ENCODE measurements at places on chromosomes 4 and X.

DNA sequence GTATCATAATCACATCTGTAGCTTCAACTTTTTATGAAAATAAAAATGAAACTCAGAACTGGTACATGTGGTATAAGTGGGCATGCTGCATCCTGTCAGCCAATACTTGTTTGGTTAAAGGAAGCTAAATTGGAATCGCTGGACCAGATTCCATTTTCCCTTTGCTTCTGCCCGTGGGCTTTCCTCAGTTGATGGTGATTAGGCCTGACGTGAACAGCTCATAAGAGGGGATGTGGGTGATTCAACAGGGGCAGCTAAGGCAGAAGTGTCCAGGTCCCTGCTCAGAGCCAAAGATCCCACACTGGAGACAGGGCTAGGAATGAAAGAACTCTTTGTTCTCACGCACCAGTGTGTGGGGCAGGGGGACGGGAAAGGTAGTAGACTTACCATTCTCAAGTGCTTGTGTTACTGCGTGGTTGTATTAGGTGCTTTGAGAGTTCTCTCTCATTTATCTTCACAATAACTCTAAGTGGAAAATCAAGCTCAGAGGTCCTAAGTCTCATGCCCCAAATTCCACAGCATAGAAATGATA, 63.2 kb upstream of the GUCY1A1 start:
- no peak for DNase-seq

DNA sequence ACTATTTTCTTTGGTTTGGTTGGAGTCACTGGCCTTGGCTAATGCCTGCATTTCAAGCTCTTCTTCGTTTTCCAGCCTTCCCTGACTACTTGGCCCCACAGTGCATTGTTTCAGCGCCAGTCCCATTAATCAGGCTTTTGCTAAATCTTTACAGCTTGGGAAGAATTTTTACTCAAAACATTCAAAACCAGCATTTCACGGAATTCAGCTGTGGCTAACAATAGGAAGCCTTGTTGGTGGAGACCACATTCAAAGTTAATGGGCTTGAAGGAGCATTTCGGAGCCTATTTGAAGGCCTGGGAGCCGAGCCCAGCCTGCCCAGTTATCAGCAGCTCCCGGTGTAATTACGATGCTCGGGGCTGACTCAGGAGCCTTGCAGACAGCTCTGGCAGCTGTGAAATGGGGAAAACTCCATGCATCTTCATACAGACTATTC, 30.8 kb upstream of the VCX2 start:
- no peak for DNase-seq

- no peak for DNase-seq
Observed at GRCh38 chr4:104811727-104812126, 317.0 kb upstream of the CXXC4 start.

DNA sequence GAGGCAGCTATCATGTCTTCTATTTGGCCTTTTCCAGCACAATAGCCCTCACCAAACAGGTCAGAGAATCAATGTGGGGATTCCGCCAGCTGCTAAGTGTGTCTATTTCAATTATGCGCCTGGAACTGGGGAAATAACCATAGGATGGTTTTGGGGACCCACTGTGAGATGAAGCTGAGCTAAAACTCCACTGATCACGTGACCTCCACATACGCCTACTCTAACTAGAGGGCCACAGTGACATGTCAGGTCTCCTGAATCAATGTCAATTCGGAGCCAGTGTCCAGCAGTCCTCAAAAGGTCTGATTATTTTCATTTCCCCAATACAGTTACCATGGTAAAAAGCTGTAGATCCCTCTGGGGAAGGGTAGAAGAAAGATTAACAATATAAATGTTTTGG, 10.2 kb upstream of the BANK1 start:
- no peak for DNase-seq

- no peak for DNase-seq
Observed at GRCh38 chrX:13654116-13654515, 1.2 kb downstream of the TCEANC start.

GRCh38 chrX:32597777-32598176, 613.6 kb downstream of the DMD start:
- DNase-seq, result no peak

- DNase-seq, result peak; percentile 7
Observed at GRCh38 chrX:8067754-8068462, 103.2 kb downstream of the VCX2 start.

DNA sequence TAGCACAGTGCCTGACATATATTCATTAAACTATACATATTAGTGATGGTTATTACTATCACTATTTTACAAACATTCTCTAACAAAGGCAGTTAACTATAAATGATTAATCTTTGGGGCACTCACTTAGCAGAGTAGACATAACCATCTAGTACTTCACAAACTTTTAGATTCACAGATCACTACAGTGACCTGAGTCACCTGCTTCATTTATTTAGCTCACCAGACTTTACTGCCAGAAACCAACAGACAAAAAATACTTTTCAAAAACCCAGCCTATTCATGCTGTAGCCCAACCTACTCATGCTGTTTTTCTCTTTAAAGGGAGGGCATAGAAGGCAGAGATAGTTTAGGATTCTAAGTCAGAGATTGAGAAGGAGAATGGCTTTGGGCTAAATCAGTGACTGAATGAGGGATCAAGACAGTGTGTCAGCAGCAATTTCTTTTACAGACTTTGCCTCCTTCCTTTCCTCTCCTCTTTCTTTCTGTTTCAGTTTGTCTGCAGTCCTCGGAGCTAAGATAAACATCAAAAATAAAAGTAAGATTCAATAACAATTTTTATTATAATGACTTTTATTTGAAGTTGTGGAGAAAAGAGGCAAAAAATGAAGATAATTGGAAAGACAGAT, 34.7 kb upstream of the PDE5A start:
- DNase-seq, result no peak

- DNase-seq, result no peak
Observed at GRCh38 chr4:145760961-145761929, 81.3 kb downstream of the C4orf51 start.

GRCh38 chr4:52612341-52612740, 46.8 kb downstream of the USP46 start:
- DNase-seq, result no peak

- no peak for DNase-seq
Observed at GRCh38 chrX:150543230-150544155, 24.9 kb upstream of the MTM1 start.

- no peak for DNase-seq
Observed at GRCh38 chr4:600166-600565, 24.1 kb upstream of the TMEM271 start.

DNA sequence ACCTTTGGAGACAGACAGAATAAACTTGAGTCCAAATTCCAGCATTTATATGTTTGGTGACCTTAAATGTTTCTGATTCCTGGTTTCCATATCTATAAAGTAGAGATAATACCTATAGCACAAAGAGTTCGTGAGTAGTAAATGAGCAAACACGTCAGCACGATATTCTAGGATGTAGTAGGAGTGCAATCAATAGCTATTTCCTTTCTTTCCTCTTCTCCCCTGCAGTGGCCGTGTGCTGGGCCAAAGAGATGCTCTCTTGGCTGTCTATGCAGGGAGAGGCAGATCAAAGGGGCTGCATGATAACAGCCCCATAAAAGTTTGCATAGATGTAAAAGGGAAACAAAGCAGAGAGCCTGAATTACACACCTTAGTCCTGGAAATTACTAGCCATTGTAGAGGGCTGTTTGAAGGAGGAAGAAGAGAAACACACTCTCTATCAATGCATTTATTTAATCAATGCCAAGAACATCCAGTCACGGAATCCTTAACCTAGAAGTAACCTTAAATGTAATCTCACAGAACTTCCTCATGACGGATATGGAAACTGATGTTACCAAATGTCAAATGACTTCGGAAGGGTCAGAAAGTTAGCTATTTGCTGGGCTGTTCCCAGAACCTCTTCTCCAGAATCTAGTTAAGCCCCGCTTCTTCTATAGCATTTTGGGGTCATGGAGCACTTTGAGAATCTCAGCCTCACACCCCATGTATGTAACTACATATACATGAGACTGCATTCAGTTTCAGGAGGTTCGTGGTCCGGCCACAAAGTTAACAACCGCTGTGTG, 35.5 kb upstream of the PLAC8 start:
- no peak for DNase-seq

DNA sequence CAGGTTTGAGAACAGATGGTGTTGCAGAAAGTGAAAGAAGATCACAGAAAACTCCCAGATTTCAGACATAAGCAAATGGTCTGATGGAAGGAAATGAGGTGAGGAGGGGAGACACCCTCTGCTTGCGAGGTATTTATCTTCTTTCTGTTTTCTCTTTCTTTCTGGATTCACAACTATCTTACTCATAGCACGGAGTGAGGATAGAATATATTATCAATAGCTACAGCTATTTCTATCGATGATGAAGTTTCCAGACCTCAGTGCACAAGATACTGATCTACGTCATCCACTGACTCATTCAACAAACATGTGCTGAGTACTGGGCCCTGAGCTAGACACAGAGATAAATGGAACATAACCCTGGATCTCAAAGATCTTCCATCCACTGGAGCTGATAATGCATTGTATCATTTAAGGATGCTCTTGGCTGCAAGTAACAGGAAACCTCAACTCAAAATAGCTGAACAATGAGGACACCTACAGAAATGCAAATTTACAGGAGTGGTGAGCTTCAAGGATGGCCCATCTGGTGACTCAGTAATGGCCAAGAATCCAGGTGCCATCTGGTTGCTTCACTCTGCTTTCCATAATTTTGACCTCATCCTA, 21.2 kb downstream of the SLC2A9 start:
- no peak for DNase-seq

- DNase-seq, result no peak
Observed at GRCh38 chr4:57668621-57669020, 558.4 kb upstream of the IGFBP7 start.

DNA sequence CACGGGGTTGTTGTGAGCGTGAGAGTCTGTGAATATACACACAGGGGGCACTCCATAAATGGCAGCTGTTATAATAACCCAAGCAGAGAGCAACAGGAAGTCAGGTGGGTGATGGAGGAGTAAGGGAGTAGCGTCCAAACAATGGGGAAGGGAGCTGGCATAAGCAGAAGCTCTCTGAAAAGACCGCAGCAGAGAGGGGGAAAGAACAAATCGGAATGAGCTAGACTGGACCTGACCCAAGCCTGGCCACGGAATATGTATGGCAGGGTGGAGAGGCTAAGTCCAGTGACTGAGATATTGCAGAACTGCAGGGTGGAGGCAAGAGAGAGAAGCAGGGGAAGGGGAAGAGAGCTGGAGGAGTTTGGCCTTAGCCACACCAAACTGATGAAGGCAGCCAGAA, 6.5 kb upstream of the GJB1 start:
- no peak for DNase-seq

- DNase-seq, result no peak
Observed at GRCh38 chr4:6364581-6364980, 94.9 kb downstream of the WFS1 start.

- peak; percentile 49 for DNase-seq
Observed at GRCh38 chr4:83639849-83640493, 104.1 kb downstream of the GPAT3 start.

GRCh38 chr4:41866799-41867677, 68.2 kb upstream of the TMEM33 start:
- DNase-seq, result no peak

DNA sequence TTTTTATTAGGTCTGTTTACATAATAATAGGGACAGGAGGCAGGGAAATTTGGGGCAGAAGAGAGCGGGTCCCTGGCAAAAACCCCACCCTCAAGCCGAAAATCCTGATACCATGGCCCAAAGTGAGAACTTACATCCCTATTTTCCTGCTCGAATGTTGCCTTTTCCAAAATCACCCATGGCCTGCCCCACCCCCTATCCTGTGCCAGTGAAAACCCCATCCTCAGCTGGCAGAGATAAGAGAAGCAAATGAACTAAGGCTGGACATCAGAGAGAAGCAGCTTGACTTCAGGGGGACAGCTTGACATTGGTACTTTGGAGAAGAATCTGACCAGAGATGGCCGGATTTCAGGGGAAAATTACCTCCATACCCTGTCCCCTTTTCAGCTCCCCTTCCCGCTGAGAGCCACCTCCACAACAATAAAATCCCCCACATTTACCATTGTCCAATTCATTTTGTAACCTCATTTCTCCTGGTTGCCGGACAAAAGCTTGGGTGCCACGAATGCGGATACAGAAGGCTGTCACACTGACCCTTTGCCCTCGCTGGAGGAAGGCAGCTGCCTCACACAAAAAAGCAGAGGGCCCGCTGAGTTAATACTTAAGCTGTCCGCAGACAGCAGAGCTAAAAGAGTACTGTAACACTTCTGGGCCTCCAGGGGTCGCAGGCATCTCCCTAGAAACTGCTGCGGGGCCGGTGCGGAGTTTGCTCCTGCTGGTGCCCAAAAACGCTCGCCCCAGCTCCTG, 196.2 kb downstream of the SNCA start:
- DNase-seq, result no peak

- no peak for DNase-seq
Observed at GRCh38 chrX:95956745-95957144, 727.9 kb upstream of the DIAPH2 start.

DNA sequence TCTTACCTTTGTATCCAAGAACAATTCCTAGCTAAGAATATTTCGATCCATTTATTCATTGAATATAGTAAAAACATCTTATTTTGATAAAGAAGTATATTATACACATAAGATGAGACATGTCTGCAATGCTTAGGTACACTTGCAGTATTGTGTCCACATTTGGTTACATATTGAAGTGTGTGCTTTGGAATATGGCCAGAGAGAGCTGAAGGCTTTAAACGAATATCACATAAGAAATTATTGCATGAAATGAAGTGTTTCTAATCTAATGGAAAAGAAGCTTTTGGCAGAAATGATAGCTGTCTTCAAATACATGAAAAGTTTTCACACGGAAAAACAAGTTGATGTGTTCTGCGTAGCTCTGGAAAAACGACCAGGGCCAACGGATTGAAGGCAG, 516.1 kb upstream of the ZFP42 start:
- no peak for DNase-seq

DNA sequence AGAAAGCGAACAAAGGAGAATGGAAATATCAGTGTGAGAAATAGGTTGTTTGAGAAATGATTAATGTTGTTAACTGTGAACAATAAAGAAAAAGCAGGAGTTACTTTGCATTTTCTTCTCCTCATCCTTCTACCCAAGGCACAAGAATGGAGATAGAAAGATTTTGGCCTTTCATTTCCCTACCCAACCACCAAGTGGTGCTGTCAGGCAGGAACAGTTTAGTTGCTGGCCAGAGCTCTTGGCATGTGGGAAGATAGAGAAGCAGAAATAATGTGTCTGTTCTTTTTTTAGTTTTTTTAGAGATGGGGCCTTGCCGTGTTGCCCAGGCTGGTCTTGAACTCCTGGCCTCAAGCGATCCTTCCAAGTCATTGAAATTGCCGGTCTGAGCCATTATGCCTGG, 12.8 kb downstream of the HOPX start:
- no peak for DNase-seq

All from NCI-H1694 treated with DMSO at 0.1 percent for 48 hours (cell line).